NCI-H1436 (cell line): ENCODE measurements at places on chromosomes 3 and 15.

GRCh38 chr3:197960694-197961581 is 921 bp downstream of the LMLN start:
- DNase-seq, result no peak

- no peak for DNase-seq
Observed at GRCh38 chr3:146972726-146973125, 367.6 kb upstream of the PLSCR5 start.

- DNase-seq, result no peak
Observed at GRCh38 chr3:43243590-43244587, 42.5 kb upstream of the SNRK start.

GRCh38 chr3:54706738-54707137 is 221.1 kb downstream of the LRTM1 start:
- no peak for DNase-seq
